Globus pallidus (tissue), 1 donor: ENCODE measurements at places on chromosomes 11 and 22.

- DNase-seq = no peak
Observed at GRCh38 chr11:9858822-9859221, 194.9 kb downstream of the SWAP70 start.

DNA sequence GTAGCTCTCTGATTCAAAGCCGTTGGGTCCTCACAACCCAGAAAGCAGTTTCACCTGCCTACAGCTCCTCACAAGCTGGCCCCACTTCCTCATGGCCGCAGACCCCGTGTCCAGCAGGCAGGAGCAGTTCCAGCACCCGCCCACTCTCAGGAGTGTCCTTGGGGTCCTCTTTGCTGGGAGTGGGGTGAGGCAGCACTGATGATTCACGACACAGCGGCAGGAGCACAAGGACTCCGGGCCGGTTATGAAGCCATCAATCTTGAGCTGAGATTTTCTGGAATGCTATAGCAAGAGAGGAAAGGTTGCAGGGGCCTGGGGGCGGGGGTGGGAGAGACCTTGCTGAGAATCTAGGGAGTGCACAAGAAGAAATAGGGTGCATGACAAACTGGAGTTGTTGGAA lies 311.2 kb downstream of the NXPE2 start:
- DNase-seq = no peak

DNA sequence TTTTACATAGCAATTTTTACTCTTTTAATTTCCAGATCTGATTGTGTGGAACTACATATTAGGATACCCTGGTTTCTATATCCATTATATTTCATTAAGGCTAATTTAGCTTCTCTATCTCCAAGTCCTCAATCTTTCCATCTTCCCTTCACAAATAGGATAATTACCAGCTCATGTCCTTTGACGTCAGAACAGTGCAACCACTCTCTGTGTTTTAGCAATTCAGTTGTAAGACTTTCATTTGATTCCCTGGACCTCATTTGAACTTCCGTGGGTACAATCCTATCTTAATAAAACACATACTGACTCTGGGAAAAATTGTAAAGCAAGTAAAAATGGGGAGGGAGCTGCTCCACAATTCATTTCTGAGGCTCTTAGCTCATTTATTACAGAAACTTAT lies 52.8 kb downstream of the FAM76B start:
- DNase-seq = no peak

DNA sequence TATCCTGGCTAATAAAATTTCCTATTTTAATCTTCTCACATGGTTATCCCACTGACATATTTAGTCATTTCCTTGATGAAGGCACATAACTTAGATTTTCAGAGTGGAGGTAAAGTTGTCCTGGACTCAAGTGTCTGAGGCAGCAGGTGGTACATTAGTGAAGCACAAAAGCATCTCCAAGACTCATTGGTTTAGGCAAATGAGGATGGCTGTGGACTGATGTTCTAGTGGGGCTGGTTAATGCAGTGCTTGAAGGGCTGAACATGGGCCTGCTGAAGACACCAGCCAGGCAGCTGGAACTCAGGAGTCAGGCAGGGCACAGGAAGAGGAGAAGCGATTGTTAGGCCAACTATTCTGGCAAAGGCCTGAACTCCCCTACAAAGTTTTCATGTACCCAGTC lies 76.3 kb upstream of the SESN3 start:
- DNase-seq = no peak
